ENCODE measurements at places on chromosomes 6 and 20. TPM values are rescaled to one million over a fixed set of nuclear protein-coding genes. Genes with fewer than 3 reads are reported as not detected.

- DNase-seq, result peak; percentile 70
These were observed 78.3 kb upstream of the CLDN20 start for GRCh38 chr6:155185544-155185943.

- DNase-seq, result no peak
These were observed 8.4 kb downstream of the SDC4 start for GRCh38 chr20:45339799-45340198.

- DNase-seq, result no peak
These were observed 11.8 kb upstream of the MAP1LC3A start for GRCh38 chr20:34546751-34547181.

DNA sequence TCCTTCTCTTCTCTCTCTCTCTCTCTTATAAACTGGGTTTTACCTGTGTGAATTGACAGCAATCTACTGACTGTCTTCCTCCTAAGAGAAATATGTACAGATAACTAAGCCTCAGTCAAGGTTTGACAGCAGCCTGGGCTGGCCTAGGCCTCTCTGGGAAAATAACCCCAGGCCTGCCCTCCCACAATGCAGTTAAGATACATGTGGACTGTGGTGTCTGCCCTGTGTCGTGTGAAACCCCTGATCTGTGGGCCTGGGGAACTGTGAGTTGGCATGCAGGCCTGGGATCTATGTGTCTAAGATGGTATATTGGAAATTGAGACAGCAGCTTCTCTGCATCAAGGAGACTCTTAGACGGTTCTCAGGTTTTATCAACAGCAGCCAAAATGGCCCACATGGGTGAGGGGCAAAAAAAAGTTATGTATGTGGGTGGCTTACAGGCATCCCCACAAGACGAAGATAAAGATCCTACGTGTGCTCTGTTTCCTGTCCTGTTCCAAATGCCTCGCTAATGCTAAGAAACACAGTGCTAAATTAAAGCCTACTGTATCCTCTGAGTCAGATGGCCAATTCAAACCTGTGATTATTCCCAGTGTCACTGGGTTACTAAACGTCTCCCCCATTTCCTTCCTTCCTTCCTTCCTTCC lies 19.0 kb downstream of the LRFN2 start:
- DNase-seq, result no peak

DNA sequence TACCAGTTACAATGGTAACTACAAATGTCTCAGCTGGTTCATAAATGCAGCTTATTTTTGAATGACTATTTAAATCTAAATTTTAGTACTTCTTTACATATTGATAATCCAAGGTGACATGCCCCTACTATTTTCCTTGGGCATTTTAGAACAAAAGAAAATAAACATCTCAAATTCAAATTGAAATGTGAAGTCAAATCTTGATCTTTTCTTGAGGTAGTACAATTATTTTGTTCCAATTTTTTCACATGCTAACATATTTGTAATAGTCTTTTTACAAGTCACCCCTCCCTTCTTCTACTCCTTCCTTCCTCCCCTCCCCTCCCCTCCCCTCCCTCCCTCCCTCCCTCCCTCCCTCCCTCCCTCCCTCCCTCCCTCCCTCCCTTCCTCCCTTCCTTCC lies 370.1 kb upstream of the MMS22L start:
- no peak for DNase-seq

ZBTB12 gene
- total RNA-seq, result 1.3 TPM

DNA sequence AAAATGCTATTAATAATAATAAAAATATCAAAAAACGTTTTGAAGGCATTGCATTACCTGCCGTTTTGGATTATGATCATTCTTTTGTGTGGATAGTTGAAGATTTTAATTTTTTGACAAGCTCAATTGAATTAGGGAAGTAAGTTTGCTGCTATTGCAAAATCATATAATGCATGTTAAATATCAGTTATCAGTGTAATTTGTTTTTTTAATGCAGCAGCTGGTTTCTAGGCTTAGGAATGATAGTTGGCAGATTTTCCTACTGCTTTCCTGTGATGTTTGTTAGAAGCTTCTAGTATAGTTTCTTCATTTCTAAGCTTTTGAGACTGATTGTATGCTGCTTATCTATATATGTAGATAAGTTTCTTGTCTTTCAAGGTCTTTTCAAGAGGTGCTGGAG lies 99.0 kb downstream of the JARID2 start:
- no peak for DNase-seq

- DNase-seq, result no peak
These were observed 140.9 kb downstream of the THBS2 start for GRCh38 chr6:169112483-169113320.

- DNase-seq, result no peak
These were observed 38.1 kb upstream of the ISM1 start for GRCh38 chr20:13183005-13183404.

THBS2 gene
- total RNA-seq, result 3.6 TPM

DNA sequence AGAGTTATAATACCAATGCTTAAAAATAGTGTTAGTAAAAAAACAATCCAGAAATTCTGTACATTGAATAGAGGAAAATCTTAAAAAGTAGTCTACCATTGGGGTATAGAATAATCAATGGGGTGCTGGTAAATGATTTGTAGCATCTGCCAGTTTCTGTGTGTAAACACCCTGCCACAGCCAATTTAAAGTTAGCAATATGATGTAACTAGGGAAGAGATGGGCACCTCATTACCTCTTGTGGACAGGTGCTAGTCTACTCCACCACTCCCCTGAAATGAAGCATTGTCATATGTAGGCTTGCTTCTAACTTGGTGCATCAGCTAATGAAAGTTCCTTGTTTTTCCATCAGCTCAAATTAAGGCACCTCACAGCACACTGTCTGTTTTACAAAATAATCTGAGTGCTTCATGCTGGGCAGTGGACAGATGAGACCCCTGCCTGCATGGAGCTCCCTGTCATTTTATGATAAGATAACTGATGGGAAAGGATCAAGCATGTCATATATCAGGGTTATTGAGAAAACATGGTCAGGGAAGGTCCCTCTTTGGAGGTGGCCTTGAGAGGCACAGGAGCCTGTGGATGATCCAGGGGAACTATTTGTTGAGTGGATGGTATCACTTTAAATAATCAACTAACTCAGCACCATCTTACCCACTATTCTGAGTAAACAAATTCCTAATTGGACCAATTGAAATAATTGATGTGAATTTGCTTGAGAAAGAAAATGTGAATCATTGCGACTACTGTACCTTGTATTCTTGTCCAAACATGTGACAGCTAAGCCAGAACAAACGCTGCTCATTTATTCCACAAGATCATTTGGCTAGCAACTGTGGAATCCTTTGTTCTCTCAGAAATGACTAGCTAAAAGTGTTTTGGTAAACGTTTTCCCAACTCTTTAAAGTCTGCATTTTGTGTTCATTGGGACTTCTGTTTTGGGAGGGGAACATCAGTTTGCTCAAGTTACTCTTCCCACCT lies 45.9 kb upstream of the CSE1L start:
- DNase-seq, result peak; percentile 89

DNA sequence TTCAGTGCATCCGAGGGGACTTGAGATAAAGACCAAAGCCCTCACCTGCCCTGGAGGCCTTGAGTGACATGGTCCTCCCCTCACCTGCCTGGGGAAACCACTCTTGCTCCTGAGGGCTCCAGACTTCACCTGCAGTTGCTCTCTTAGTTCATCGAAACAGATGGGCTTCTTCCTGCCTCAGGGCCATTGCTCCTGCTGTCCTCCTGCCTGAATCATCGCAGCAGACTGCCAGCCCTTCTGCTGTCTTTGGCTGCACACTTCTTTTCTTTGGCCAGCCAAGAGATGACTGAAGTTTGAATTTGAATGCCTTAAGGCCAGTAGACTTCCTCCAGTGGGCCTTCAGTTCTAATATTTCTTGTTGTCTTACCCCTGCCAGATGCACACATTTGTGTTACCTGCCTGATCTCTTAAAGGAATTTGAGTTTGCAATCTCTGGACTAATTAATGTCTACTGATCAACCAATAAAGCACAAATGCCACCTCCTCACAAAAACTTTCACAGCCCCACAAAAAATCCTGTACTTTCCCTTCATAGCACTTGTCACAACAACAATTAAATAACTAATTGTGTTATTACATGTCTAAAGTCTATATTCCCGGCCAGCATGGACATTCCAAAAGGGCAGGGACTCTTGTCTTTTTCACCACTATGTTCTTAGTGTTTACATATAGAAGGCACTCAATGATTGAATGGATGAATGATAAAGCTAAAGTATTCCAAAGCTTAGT lies 56.7 kb upstream of the SGK1 start:
- DNase-seq, result no peak

RSPH4A gene
- total RNA-seq, result 0.26 TPM

- DNase-seq, result no peak
These were observed 1.2 kb downstream of the NECAB3 start for GRCh38 chr20:33673114-33673409.

DNA sequence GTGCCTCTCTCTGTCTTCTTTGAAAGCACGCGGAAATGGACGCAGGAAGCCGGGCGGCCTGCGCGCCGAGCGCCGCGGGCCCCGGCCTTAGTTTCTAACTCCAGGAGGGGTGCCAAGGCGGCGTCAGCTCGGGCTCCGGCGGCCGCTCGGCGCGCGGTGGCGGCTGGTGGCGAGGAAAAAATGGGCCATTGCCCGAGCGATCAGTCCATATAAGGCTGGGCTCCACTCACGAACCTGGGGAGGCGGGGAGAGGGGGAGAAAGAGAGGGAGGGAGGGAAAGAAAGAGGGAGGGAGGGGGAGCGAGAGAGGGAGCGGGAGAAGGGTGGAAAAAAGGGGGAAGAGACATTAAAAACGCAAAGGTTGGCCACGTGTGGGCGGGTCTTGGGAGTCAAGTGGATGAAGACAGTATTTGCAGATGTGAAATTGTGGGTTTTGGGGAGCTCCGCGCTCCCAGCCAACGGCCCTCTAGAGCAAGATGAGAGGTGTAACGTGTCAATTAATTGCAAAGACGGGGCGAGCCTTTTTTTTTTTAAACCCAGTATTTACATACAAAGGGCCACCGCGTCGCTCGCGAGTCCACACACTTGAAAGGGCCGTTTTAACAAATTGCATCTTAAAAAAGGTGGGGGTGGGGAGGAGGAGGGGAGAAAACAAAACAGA lies at the start of gene NKX2-2:
Gene NKX2-2, minus strand, starts transcription at position 184 of the 660 bp plus-strand sequence. CDS start 395 bp downstream, outside the sequence.
- DNase-seq, result no peak

DNA sequence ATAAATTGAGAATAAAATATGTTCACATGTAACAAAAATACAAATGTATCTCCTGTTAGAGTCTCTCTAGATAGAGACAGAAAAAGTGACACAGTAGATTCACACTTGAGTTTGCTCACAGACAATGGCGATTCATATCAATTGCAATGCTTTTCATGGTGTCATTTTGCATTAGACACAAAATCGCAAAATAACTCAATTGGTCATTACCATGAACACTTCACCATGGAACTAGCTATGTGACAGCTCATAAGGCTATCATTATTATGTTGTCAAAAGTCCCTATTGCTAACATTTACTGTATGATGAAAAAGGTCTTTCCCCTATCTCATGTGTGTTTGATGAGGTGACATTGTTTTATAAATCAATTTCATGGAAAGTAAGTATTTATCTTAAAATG lies 249.5 kb upstream of the AGPAT4 start:
- no peak for DNase-seq

DNA sequence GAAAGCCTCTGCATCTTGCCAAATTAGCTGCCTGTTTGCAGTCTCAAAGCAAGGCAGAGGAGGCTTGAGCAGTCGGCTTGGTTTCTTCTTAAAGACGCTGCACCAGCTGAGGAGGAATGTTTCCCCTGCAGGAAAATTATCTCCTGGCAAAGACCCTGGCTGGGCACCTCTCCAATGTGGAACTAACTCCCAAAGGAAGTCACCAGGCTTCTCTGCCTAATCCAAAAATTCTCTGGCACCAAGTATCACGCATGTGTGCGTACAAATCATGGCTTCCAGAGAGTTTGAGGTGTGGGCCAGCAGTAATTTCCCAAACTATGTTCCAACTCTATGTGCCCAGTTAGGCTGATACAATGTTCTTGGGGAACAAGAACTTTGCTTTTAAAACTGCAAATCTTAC lies 176.2 kb downstream of the KIF16B start:
- no peak for DNase-seq

- no peak for DNase-seq
These were observed 10.3 kb downstream of the SLC22A3 start for GRCh38 chr6:160358225-160359119.

- DNase-seq, result peak; percentile 71
These were observed 2.8 kb upstream of the CDSN start for GRCh38 chr6:31122791-31123706.

All from bronchial epithelial cell (primary cell).